ENCODE measurements at places on chromosomes 7 and 10.

GRCh38 chr10:42930516-42931192 lies 146.2 kb upstream of the RET start:
- no peak for DNase-seq

DNA sequence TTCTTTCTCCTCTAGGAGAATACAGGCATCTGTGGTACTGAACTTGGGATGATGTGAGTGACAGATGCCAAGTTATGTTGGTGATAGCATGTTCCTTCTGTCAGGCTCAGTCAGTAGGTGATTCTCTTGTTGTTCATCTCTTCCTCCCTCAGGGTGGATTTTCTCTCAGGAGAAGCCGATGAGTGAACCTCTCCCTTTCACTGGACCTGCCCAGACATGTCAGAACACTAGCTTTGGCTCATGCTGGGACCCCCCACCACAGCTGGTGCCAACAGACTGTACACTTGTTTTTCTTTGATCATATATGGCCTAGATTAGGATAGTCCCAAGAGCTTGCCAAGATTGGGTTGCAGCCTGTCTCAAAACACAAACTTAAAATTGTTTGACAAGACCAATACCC lies 129.4 kb downstream of the BMPER start:
- DNase-seq, result no peak

GRCh38 chr7:25788371-25788770 lies 363.6 kb upstream of the NFE2L3 start:
- DNase-seq, result no peak

DNA sequence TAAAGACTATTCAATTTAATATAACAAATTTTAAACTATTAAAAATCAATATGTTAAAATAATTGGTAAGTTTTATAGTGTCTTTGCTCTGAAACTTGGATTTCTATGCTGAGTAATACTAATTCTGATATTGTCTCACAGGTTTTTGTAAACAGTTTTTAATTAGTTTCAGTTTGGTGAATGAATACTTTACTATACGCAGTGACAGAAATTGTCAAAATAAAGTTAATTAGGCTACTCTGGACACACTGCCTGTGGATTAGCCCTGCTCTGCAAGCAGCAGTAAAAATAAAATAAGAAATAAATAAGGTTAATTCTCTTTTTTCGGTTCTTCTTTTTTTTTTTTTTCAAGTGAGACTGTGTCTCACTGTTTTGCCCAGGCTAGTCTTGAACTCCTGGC lies 105.3 kb downstream of the ANKRD61 start:
- DNase-seq, result no peak

- DNase-seq, result no peak
Measured at GRCh38 chr10:29157321-29157720, 131.5 kb upstream of the LYZL1 start.

GRCh38 chr7:31478721-31479120 lies 35.2 kb upstream of the ITPRID1 start:
- DNase-seq, result no peak

GRCh38 chr10:86298501-86299001 lies 68.0 kb downstream of the GRID1 start:
- DNase-seq, result no peak

GRCh38 chr7:132191418-132191817 lies 384.9 kb downstream of the PLXNA4 start:
- no peak for DNase-seq

DNA sequence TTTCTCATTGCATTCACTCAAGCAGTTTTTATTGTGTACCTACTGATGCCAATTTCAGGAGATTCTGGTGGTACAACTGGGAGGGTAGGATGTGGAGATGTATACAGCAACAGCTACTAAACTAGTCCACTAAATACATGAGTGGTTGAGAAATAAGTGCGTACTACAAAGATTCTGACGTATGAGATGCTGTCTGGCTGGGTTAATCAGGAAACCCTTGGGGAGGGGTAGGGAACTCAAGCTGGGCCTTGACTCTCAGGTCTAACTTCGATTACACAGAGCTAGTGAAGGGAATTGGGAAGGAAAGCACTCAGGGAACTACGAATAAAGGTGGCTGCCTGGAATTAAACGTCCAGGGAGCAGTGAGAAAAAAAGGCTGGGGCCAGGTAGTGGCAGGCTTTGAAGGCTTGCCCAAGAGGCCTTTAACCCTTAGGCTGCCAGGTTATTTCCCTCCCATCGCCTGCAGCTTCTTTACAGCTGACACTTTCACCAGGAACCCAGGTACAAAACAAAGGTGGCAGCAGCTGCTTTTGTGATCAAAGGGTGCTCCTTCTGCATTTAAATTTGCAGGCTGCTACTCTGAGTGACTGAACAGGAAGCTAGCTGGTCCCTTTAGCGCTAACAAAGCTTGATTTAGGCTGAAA lies 3.2 kb downstream of the MMS19 start:
- no peak for DNase-seq

DNA sequence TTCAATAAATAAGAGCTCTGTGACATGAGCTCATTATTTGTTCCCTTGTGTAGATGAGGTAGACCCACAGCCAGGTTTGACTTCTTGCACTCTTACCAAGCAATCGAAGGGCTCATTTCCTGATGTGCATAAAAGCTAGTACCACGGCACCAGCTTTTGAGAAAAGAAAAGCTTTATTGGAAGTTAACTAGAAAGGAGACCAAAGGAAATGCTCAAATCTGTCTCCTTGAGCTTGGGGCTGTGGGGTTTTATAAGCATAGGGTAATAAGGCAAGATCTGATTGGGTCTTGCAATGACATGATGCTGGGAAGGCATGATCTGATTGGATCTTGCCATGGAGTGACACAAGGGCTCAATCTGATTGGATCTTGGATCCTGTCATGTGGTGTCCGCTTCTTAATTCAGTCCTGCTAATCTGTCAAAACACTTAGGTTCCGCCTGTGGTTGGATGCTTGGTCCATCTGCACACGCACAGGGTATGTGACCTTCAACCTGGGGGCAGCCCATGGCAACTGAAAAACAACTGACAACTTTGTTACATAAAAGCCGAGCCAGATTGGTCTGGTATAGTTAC lies 47.8 kb upstream of the FRMD4A start:
- no peak for DNase-seq

- no peak for DNase-seq
Measured at GRCh38 chr10:35643151-35644049, 1.3 kb upstream of the FZD8 start.

DNA sequence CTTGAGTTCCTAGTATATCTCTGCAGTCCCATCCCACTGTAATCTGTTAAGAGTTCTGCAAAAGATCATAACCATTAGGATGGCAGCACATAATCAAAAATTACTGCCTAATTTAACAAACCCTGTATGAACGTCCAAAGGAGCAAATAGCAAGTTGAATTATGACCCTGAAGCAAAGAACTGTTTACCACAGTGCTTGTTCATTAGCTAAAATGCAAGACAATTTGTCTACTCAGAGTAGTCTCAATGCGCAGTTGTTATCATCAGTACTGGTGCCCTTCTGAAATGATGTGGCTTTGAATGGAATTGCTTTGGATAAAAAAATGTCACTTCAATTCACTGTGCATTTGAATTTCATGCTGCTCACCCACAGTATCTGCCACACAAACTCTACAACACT lies 817.0 kb downstream of the SORCS1 start:
- no peak for DNase-seq

GRCh38 chr10:96692427-96692826 lies 27.9 kb downstream of the PIK3AP1 start:
- DNase-seq, result no peak

DNA sequence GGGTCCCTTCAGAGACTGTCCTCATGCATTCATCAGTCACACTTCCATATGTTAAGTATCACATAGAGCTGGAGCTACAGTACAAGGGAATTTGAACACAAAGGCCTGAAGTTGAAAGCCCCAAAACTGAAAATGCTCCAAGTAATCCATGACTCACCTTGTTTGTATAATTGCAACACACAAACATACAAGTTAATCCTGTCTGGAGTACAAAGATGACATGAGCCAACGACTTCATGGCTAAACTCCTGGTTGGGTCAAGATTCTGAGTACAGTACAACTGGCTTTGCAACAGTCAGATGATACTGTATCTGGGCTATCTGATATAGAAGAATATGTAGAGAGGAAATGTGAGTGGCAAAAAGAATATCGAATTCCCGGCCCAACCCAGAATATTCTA lies 73.1 kb upstream of the AASS start:
- DNase-seq, result no peak

DNA sequence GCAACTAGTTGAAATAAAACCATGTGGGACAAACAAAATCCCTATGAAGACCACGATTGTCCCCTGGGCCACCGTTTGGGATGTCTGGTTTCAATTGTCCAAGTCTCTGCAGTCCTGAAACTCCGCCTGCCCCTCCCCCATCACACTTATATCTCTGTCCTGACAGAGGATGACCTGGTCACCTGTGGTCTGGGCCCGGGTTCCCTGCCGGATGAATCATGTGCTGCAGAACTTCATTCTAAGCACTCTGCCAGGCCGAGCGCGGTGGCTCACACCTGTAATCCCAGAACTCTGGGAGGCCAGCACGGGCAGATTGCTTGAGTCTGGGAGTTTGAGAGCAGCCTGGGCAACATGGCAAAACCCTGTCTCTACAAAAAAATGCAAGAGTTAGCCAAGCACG lies 91.1 kb downstream of the COL13A1 start:
- DNase-seq, result no peak

Measured in hematopoietic multipotent progenitor cell treated with erythropoietin and hydrocortisone succinate and interleukin-3 and kit ligand, for 15 days (in vitro differentiated cells).